ENCODE measurements at places on chromosomes 7 and 10.

DNA sequence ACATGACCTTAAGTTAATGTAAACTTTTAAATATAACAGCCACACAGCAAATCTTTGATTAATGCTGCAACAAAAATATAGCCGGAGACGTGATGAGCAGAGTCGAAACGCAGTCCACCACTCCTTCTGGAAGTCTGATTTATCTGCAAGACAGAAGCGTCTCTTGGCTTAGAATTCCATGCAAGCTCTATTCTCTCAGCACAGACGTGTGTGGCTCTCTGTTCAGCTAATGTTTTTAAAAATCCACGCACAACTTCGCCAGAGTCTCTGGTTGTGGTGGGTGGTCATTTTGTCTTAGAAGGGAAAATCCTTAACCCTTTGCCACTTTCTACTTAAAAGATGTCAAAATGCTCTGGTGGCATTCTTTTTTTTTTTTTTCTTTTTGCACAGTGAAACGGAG lies 438.0 kb upstream of the MGMT start:
- DNase-seq, result no peak

- DNase-seq, result no peak
Measured at GRCh38 chr10:132193907-132194552, 7.3 kb downstream of the DPYSL4 start.

DNA sequence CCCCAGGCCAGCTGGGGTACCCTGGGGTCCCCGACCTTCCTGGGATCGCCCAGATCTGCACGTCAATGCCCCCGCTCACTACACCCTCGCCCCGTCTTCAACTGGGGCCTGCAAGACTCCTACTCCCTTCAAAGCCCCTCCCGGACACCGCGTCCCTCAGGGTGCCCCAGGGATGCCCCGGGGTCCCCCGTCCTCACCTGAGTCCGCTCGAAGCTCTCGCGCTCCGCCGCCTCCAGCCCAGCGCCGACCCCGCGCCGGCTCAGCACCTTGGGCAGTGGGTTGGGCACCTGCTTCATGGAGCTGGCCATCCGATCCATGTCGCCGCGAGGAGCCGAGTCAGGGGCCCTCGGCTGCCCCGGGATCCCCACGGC lies at the start of gene HIP1:
Gene HIP1 (minus strand): TSS at position 338 of the 371 bp plus-strand sequence. CDS start 21 bp downstream, at position 317.
- no peak for DNase-seq

GRCh38 chr10:110695539-110695886 lies 51.4 kb downstream of the RBM20 start:
- DNase-seq, result no peak

DNA sequence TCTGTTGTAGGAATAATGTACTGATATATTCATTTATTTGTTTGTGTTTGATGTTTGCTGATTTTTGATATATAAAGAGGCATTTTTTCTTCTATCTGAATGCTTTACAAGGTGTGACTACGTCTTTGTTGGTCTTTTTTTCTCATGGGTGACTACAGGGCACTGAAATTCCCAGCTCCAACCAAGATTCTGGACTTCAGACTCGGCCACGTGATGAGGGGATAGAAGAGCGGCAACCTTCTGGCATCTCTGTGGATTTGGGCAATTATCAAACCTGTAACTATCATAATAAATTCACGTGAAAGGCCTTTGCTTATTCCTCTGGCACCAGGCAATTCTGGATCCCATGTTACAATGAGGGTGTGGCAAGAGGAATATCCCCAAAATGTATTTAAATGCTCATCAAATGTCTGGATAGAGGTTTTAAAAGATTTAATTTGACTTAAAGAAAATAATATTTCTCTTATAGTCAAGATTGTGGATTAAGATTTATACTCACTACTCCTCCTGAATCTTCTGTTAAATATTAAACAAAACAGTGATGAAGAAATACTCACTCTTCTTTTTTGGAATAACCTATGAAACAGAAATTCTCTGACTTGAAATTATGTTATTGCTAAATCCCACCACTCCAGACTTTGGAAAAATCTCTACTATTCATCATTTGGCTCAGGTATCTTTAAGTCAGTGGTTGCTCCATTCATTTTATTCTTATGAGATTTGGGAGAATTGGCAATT lies 276.3 kb downstream of the GPR37 start:
- DNase-seq, result no peak

DNA sequence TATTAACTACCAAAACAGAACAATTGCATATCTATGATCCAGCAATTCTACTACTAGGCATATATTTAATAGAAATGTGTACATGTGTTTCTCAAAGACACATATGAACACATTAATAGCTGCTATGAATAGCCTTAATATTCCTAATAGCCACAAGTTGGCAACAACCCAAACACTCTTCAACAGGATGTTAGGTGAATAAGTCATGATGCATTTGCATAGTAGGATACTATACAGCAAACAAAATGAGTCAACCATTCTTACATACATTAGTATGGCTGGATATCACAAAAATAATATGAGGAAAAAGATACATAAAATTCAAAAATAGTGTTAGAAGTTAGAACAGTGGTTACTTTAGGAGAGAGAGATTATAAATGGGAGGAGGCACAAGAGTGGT lies 26.8 kb upstream of the ZNF746 start:
- DNase-seq, result no peak

DNA sequence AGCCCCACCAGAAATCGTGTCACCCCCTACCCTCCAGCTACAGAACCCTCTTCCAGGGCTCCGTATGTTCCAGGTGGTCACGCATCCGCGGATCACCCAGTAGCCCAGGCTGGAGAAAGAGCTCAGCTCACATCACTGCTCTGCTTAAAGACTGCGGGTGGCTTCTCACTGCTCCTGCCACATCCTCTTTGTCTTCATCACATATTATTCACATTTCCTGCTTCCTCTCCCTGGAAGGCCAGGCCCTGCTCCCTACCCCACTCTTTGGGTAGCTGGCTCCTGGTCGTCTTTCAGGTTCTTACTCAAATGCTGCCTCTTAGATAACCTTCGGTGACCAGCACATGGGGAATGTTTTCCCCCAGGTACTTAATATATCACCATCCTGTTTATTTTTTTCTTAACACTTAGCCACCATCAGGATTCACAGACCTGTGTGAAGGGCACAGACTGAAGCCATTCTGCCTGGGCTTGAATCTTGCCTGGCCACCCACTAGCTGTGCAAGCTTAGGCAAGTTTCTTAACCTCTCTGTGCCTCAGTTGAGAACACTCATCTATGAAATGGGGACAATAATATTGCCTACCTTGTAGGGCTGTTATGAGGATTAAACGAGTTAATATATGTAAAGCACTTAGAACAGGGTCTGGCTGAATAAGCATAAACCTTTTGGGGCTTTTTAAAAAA lies 307.8 kb downstream of the PRPF18 start:
- DNase-seq, result no peak

DNA sequence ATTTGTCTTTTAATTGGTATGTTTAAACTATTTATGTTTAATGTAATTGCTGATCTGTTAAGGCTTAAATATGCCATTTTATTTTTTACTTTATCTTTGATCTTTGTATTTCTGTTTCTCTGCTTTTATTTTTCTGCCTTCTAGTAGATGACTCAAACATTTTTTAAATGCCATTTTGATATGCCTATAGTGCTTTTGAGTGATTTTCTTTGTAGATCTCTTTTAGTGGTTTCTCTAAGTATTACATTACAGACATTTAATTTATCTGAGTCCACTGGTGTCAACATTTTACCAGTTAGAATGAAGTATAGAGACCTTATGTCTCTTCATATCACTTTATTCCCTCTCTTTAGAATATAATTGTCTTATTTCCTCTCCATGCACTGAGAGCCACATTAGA lies 32.7 kb downstream of the IL6 start:
- DNase-seq, result no peak

GRCh38 chr7:2012981-2013380 lies 219.8 kb downstream of the MAD1L1 start:
- DNase-seq, result peak; percentile 50

GRCh38 chr7:98879198-98879978 lies 1.1 kb downstream of the TRRAP start:
- DNase-seq, result no peak

- DNase-seq, result no peak
Measured at GRCh38 chr7:72298912-72299311, 113.2 kb downstream of the CALN1 start.

Measured in amygdala (tissue), 56 donors.